Left renal cortex interstitium (tissue), 4 donors: ENCODE measurements at places on chromosomes 5 and 9.

GRCh38 chr5:168847511-168848073, 268.4 kb upstream of the PANK3 start:
- DNase-seq, result no peak

DNA sequence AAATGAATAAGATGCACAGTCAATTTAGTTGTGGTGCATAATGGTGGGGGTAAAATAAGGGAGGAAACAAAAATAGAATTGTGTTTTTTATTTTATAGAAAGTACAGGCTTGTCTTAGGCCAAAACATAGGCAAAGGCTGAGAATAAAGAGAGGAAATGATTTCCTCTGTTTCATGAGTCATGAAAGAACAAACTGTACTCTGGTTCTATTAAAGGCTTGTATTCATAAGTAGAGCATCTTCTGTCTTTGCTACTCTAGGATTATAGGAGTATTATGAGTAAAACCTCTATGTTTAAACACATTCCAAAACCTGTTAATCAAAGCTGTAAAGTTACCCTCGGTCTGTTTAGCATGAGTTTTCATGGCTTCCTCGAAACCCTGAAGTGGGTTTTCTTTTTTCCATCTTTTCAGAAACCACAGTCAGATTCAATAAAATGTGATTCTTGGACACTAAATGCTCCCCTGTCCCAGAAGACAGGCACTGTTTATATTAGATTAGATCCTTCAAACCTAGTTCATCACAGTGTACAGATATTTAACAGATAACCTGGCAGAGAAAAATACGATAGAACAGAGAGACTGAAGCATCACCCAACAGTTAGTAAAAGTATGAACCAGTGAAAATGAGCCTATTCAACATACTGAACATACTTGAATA, 473.9 kb upstream of the CYLC2 start:
- DNase-seq, result no peak

DNA sequence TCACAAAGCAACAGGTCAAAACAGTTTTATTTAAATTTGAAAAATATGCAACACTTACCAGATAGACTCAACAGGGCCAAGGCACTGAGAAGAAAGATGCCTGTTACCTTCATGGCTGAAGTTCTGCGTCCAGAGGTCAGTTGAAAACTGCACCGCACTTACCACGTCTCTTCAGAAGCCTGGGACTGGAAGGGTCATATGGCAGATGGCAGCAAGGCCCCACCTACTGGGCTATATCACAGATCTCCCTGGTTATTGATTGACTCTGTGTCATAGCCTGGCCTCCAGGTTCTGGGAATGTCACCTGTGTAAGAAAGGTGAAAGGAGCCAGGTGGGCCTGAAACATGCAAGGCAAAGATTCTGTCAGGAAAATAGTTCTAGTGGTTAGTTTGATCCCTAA, at the start of gene SPINK1:
SPINK1 (minus strand) TSS at position 207 of the 400 bp plus-strand sequence; CDS start at position 113, 94 bp downstream.
- DNase-seq, result no peak

GRCh38 chr5:157890836-157891597, 32.1 kb upstream of the CLINT1 start:
- DNase-seq, result no peak

GRCh38 chr5:1959725-1960581, 77.2 kb upstream of the IRX4 start:
- no peak for DNase-seq

DNA sequence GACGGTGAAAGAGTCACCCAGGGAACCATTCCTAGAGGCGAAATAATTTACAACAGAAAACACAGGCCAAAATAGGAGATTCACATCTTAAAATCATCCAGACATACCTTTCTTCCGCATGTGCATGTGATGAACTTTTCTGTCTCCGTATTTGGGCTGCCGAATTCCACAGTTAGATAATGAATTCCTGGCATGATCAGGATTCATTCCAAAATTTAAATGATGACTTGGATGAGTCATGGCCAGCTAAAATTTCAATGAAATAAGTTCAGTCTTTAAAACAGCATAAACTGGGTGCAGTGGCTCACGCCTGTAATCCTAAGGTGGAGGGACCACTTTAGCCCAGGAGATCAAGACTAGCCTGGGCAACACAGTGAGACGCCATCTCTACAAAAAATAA, 82.7 kb downstream of the DROSHA start:
- DNase-seq, result no peak
